Effector CD8-positive, alpha-beta T cell (primary cell): ENCODE measurements at places on chromosomes 7 and 10.

DNA sequence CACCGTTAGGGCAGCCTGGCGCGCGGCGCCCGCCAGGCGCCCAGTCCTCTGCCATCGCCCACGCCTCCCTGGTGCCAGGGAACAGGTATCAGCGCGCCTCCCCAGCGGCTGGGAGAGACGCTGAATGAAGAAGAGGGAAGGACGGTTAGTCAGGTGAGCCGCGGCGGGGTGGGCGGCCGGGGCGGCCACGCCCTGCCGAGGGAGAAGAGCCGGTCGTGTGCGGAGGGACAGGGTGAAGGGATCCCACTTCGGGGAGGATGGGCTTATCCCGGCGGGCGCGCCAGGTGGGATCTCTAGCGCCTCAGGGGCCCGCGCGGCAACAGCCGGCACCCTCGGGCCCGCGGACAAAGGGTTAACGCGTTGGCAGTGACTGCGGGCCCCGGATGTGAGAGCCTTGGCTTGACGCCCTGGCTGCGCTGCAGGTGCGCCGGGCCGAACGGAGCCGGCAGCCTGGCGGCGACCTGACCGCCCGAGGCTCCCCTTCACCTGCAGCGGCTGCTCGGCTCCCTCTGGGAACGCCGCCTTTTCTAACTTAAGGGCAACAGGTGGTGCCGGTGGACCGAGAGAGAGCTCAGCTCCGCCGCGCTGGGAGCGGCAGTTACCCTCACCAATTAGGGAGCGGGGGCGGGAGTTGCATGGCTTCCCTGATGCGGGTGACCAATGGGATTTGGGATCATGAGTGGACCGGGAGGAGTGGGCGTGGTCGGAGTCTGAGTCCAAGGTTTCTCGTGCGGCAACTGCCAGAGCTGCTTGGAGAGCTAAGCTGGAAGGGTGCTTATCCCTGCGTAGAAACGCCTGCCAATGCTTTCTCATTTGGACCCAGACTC lies at the start of gene ARL4A:
TSS of gene ARL4A (plus strand) at position 743 of the 827 bp plus-strand sequence. CDS start 622 bp downstream, outside the sequence.
- peak; percentile 82 for DNase-seq

- DNase-seq, result no peak
Observed at GRCh38 chr10:128091636-128092210, 34.5 kb downstream of the MKI67 start.

DNA sequence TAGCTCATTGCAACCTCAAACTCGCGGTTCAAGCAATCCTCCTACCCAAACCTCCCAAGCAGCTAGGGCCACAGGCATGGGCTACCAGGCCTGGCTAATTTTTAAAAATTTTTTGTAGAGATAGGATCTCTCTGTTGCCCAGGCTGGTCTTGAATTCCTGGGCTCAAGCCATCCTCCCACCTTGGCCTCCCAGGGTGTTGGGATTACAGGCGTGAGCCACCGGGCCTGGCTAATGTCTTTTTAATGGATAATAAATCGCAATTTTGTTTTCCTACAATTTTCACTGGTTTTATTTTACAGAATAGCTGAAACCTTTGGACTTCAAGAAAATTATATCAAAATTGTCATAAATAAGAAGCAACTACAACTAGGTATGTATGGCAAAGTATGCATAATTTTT lies 10.9 kb downstream of the NUB1 start:
- DNase-seq, result no peak

GRCh38 chr10:109773288-109774120 lies 149.8 kb downstream of the XPNPEP1 start:
- DNase-seq, result no peak

DNA sequence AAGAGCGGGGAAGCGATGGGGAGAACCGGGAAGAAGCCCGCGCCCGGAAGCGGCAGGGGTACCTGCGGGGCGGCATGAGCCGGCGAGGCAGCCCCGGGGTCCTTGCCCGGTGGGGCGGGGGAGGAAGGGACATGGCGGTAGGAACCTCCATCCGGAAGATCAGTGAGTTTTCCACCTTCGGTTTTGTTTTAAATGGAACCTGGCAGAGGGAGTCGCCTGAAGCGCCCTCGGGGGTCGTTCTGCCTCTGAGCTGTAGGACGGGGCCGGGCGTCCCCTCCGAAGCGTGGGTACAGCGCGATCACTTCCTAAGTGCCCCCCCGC lies 471 bp downstream of the PFKP start:
- no peak for DNase-seq

GRCh38 chr7:148261996-148262688 lies 328.4 kb upstream of the C7orf33 start:
- DNase-seq, result no peak

DNA sequence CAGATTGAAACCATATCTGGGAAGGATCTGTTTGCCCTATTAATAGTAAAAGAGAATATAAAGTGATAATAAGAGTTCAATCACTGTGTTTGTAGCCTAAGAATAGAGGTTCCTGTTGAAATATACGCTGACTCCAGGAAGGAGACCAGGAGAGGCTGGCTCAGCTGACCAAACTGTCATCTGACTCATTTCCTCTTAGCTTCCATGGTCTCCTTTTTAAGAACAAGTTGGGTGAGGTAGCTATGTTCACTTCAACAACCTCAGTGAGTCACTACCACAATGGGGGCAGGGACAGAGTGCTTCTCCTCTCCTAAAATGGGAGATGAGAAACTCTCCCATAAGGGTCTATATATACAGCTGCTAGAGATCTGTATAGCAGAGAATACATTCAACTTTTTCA lies 543.3 kb downstream of the CALN1 start:
- no peak for DNase-seq

- DNase-seq, result no peak
Observed at GRCh38 chr10:131925716-131926115, 24.9 kb downstream of the PPP2R2D start.

DNA sequence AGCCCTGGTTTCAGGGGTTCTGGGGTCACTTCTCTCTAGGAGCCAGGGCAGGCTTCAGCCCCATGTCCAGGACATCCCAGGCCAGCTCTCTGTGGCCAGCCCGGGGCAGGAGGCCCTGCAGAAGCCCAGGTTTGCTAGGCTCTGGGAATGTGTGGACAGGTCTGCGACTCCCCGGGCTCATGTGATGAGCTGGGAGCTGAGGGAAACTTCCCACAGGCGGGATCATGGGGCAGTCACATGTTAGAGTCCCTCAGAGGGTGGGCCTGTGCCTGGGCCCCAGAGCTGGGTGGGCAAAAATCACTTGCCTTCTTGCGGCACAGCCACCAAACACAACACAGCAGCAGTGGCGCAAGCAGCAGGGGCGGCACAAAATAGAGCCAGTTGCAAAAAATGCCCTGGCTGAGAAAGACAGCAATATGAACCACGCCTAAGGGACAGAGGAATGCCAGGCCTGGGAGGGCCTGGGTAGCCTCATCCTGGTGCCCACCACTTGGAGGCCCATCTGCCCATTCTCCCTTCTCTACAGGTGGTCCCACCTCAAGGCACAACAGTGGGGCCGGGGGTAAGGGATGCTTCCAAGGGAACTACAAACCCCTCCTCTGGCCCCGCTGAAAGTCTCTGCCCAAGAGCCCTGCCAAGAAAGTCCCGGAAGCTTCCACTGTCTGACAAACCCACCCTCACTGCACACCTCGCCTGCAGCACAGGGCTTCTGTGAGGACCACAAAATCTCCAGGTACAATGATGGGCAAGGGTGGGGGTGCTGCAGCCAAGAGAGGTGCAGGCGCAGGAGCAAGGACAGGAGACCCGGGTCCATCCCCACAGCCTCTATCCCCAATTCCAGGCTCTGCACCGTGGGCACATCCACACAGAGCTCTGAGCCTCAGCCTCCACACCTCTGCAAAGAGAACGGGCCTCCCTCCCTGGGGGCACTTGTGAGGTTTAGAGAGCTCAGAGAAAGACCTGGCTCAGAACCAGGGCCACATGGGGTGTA lies 34.6 kb upstream of the ANTXRL start:
- no peak for DNase-seq

DNA sequence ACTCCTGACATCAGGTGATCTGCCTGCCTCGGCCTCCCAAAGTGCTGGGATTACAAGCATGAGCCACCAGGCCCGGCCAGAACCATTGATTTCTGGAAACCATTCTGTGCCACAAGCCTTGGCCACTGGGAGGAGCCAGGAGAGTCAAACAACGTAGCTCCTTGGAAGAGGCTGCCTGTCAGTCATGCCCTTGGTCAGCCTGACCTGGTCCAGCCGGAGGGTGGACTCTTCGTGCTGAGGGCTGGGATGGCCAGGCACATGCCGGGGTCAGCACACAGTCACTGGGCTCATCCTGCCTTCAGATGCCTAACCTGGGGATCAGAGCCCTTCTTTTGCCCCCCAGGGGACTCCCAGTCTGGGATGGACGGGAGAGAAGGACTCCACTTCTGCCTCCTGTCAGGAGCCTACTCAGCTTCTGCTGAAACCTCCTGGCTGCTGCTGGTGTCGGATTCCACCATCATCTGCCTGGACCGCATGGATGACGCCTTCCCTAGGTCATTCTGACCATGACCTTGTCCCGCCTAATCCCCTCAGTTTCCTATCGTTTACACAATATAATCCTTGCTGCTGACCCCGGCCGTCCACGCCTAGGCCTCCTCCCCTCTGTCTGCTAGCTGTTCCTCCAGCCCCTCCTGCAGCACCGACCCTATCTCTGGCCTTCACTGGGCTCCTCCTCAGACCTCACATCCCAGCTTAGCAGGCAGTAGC lies 30.4 kb downstream of the TMEM270 start:
- DNase-seq, result no peak

- DNase-seq, result no peak
Observed at GRCh38 chr10:2214805-2215204, 477.5 kb upstream of the ADARB2 start.

DNA sequence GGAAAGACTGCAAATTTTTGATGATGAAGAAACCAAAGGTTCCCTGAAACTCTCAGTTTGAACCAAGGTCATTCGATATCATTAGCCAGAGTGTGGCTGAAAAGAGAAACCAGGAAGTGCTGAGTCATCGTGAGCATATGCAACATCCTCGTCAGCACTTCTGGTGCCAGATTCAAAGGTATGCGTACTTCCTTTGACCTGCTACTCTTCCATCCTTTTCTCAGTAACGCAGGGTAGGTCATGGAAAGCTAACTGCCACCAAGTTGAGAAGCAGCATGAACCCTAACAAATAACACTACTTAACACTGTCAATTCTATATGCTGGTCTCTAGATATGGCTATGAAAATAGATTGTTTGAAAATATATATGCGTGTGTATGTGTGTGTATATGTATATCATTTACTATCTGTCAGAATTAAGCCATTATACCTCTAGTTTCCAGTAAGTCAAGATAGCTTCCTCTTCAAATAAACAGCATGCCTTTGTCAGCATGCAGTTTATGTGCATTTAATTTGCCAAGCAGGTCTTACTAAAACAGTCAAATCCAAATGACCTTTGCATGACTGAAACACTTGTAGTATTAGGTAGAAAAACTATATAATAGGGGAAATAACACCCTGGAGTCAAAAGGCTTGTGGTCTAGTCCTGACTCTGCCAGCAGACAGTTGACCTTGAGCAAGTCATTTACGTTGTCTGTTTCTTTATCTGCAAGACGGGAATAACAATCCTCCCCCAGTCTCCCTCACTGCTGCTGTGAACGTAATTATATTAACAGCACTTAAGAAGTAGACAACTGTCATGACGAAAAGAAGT lies 26.4 kb downstream of the CDK6 start:
- DNase-seq, result no peak

DNA sequence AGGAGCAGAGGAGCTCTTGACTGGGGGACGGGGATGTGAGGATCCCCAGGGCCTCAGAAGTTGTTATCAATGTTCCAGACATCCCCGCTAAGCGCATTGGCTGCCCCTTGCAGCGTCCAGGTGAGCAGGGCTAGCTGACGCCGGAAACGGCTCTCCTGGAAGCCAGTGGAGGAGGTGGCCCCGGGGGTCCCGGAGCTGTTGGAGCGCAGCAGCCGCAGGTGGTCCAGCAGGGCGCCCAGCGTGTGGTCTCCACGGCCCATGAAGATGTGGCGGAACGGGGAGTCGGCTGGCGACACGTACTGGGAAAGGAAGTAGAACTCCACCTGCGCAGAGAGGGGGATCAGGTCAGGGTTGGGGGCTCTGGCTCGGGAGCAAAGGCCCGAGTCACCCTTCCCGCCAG lies 8.5 kb downstream of the MOSPD3 start:
- DNase-seq, result no peak

DNA sequence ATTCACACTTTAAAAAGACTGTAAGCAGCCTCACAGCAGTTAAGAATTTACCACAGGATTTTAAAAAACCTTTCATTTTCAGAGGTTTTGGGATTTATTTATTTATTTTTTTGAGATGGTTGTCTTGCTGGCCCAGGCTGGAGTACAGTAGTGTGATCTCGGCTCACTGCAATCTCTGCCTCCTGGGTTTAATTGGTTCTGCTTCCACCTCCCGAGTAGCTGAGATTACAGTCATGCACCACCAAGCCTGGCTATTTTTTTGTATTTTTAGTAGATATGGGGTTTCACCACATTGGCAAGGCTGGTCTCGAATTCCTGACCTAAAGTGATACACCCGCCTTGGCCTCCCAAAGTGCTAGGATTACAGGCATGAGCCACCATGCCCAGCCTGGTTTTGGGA lies 19.1 kb downstream of the MINDY4 start:
- no peak for DNase-seq

GRCh38 chr10:63588436-63589167 lies 67.4 kb downstream of the REEP3 start:
- no peak for DNase-seq
